ENCODE measurements at places on chromosomes 3 and 15.

- no peak for DNase-seq
Observed at GRCh38 chr15:98651036-98651481, 2.7 kb downstream of the IGF1R start.

- no peak for DNase-seq
Observed at GRCh38 chr3:27089068-27089467, 280.1 kb downstream of the NEK10 start.

DNA sequence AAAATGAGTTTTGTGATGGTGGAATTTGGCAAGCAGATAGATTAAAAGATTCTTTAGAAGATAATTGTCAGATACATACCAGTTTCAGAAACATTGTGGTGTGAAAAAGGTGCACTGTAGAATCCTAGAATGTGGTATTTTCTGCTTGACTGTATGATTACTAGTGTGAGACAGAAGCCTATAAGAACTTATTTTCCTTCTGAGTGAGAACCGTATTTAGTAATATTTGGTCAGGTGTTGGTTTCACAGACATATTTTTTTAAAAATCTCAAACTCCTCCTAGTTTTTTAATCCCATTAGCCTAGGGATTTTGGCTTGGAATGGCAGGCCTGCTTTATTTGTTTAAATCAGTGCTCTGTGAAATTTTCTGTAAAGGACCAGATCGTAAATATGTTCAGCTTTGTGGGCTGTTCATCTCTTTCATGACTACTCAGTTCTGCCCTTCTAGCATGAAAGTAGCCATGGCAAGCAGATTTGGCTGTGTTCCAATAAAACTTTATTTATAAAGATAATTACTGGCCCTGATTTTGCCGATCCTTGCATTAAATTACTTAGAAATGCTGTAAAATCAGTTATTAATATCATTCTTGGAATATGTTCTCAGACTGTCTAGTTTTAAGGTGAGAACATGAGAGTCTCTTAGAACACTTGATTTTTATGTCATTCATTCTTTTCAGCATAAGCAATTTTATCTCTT, 205.1 kb downstream of the ITPR1 start:
- no peak for DNase-seq

DNA sequence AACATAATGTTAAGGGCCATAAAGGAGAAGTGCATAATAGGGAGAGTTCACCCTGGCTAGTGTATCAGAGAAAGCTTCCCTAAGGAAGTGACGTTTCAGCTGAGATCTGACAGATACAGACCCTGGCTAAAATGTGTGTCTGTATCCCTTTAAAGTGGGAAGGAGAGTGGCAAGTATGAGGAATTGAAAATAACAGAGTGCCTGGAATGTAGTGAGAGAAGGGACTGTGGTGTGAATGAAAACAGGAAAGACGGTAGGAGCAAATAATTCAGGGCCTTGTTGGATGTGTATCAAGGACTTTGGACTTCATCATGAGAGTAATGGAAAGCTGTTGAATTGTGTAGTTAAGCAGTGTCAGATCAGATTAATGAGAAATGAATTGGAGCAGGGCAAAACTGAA, 30.5 kb downstream of the NEO1 start:
- no peak for DNase-seq

GRCh38 chr3:184532940-184533732, 28.4 kb upstream of the EPHB3 start:
- DNase-seq: no peak

GRCh38 chr15:67639591-67639990, 97.1 kb downstream of the MAP2K5 start:
- DNase-seq: no peak

GRCh38 chr3:174498638-174499037, 360.5 kb upstream of the NAALADL2 start:
- no peak for DNase-seq

GRCh38 chr3:59919586-59919985, 869.8 kb upstream of the CFAP20DC start:
- DNase-seq: no peak

Data from forelimb muscle (tissue), 1 donor.